Anterior cingulate cortex (tissue), 58 donors: ENCODE measurements at places on chromosomes 6 and 20.

DNA sequence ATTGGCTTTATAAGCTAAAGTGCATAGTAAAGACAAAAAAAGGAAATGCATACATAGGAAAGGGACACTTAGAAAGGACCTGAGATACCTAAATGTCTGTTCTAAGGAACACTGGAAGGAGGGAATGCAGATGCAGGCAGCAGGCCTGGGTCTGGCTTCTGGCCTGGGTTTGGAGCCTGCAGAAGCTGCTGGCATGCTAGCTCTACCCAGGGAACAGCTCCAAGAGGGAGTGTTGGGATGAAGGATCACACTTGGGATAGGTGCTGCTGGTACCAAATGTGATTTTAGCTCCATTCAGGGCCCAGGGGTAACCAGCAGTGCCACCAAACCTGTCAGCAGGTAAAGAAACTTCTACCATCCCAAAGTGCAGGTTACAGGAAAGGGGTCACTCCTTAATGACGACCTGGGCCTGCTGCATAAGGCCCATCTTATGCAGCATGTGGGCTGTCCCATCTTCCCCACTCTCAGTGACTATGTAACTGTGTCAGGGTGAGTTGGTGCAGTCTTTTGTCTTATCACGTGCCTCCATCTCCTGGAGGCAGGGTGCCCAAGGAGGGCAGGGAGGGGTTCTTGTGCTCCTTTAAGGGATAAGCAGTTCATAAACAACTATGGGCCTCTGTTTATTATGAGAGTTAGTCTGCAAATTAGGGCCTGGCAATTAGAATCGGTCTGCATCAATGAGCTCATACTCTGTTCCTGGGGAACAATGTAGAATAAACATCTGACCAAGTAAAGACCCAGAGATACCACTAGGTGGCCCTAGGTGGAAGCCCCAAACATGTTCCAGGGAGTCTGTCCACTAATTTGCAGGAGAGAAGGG lies 26.9 kb downstream of the DDX27 start:
- DNase-seq: no peak

GRCh38 chr6:167393731-167394130 lies 68.8 kb downstream of the TTLL2 start:
- DNase-seq: no peak

- DNase-seq: no peak
Observed at GRCh38 chr6:46104209-46104608, 25.6 kb upstream of the ENPP4 start.

GRCh38 chr6:110317646-110318045 lies 40.5 kb downstream of the METTL24 start:
- no peak for DNase-seq

DNA sequence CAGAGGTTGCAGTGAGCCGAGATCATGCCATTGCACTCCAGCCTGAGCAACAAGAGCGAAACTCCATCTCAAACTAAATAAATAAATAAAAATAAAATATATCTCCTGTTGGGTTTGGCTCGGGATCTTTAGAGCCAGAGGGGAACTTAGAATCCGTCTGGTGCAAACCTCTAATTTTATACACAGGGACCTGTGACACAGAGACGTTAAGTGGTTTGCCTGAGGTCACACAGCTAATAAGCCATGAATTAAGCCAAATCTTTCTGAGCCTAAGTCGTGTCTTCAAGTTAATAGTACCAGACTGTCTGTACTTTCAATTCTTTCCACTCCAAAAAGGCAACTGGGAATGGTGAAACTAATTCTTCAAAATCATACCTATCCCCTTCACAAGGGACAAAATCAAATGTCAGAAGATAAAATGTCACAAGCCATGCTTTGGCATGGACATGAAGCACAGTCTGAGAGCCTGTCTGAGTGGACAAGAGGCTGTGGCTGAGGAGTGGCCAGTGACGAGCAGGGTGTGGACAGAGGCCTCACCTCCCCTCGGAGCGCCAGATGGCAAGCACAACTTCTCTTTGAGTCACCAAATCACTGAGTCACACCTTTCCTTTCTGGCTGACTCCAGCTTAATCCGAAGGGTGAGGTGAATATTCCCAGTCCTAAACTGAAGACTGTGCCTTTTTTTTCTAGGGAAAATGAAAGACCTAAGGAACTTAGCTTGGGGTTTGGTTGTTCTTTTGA lies 177.4 kb downstream of the TFAP2A start:
- no peak for DNase-seq

DNA sequence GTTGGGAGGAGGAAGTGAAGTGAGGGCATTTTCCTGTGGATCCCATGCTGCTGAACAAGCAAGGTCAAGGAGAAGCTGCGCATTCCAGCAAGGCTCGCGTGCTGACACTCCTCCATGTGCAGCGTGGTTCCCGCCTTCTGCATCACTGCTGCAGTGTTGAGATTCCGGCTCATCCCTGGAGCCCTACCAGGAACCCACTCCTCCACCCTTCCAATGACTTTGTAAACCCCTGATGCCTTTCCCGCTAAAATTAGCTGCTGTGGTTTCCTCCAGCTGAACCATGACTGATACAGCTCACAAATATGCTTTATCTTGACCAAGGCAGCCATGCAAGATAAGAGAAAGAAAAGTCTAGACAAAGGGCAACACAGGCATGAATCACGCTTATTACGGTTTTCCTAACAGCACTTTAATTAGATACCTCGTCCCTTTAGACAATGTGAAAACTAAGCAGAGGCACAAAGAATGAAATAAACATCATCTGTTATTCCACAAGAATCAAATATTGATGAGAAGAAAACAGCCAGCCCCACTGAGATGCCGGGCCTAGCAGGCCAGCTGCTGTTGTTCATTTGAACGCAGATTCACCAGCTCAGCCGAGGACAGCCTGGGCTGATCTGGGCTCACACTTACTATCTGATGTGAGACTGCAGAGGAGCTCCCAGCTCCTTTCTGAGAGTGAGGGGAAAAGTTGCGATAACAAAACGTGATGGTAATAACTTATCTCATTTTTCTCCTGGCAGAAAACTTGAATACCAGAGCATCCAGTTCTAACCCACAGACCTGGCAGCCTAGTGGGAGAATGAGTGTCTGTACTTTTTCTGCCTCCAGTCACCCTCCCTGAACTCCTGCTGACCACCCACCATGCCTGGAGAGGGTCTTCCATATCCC lies 14.2 kb upstream of the BNIP5 start:
- no peak for DNase-seq

DNA sequence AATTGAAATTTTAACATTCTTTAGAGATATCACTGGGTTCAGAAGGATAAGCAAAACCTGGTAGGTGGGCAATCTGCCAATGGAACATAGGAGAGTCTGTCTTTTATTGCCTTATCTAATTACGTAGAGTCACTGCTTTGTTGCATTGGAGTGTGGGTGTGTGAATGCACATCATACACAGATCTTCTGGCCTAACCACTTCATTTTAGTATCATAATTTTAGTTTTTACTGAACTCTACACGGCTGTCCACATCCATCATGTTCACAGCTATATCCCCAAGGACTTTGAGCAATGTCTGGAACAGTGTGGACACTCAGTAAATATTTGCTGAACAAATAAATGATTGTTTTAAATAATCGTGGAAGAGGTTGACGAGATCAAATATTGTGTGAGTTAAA lies 104.6 kb upstream of the AKIRIN2 start:
- DNase-seq: no peak

- no peak for DNase-seq
Observed at GRCh38 chr6:145275019-145275418, 460.3 kb downstream of the EPM2A start.

DNA sequence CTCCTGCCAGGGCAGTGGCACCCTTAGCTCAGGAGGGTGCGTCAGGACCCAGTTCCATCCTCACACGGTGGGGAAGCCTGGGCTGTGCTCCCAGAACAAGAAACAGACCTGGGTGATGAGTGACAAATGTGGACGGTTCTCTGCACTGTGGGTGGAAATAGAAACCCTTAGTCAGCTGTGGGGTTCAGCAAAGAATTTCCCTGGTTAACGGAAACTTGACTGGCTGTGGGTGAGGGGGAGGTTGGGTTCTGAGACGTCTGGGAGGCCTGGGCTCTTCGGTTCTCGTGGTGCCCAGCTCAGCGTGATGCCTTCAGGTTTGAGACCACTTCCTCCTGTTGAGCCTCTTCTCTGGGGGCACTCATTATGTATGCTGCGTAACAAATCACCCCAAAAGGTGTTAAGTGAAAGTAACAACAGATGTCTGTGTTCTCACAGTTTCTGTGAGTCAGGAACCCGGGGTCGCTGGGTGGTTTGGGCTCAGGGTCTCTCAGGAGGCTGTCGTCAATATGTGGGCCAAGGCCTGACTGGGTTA lies 53.1 kb upstream of the FAM83D start:
- DNase-seq: no peak

- no peak for DNase-seq
Observed at GRCh38 chr6:23980965-23981364, 145.1 kb upstream of the NRSN1 start.

- DNase-seq: no peak
Observed at GRCh38 chr20:19920381-19921138, 96.6 kb upstream of the NAA20 start.

DNA sequence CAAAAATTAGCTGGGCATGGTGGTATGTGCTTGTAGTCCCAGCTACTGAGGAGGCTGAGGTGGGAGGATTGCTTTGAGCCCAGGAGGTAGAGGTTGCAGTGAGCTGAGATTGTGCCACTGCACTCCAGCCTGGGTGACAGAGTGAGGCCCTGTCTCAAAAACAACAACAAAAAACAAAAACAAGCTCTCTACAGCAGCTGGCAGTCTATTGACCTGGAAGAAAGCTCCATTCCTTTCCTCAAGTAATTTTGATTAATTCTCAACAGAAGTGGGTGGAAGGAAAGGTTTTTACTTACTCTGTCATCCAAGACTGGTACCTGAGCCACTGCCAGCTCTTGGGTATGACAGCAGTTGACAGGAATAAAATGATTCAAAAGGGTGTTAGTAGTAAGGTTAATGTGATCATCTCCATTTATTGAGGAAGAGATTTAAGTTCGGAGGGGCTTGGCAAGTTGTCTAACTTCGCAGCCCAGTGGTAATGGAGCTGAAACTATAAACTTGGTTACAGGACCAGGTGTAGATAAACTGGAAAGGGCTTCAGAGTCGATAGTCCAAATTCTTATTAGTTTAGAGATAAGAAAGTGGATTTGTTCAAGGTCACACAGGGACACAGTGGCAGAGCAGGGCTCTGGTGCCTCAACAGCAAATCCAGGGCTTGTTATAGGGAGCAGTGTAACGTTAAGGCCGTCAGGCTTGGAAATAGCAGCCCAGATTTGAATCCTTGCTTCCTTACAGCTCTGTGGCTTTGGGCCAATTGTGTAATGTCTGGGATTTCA lies 14.8 kb downstream of the SRSF3 start:
- no peak for DNase-seq

DNA sequence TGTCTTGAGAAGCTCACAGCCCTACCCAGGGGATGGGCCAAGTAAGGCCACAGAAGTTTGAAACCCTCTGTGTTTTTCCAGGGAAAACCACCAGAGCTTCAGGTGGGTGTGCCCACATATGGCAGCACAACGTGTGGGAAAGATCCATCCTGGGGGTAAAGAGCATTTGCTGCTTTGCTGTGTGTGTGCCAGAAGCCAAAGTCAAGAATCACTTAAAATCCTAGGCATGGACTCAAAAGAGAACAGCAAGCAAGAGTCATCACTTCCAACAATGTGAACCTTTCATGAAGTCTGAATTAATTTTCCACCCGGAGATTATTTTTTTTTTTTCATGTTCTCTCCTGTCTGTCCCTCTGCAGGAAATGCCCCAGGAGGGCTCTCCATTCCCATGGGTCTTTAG lies 308.2 kb upstream of the SGK1 start:
- DNase-seq: no peak

DNA sequence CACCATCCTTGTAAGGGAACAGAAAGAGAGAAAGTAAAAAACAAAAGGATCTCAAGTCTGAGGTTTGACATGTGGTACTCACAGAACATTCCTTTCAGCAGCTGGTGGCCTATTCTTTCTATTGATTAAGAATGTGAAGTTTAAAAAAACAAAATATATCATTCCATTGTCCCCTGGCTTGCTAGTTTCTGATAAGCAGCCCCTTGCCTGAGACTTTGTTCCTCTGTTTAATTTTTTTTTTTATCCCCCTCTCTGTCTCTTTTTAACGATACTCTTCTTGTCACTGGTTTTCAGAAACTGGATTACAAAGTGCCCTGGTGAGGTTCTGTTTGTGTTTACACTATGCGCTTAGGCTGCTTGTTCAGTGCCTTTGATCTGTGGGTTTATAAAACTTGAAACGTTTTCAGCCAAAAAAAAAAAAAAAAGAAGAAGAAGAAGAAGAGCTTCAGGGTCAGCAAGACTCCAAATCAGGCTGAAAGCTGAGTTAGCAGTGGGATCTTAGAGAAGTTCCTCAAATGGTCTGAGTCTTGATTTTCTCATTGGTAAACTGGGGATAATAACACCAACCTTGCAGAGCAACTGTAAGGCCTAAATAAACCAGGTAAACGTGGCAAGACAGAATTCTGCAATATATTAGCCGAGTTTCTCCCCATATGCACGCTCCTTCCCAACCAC lies 45.1 kb upstream of the SLC22A23 start:
- no peak for DNase-seq

- no peak for DNase-seq
Observed at GRCh38 chr20:53030061-53030460, 57.9 kb downstream of the TSHZ2 start.

DNA sequence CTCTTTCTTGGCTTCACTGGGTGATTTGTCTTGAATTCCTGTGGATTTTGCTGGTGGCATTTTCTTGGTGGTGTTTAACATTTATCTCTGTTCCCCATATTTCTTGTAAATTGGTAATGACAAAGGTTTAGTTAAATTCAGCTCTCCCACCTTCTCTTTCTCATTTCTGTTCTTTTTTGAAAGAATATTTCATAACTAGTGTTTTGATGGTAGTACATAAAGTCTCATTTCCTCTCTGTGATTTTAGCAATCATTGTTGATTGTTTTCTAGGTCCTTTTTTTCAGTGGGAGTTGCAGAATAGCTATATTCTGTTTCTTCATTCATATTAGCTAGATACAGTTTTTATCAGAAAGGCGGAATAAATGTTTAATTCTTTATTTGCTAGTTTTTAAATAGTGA lies 73.1 kb downstream of the QKI start:
- no peak for DNase-seq

DNA sequence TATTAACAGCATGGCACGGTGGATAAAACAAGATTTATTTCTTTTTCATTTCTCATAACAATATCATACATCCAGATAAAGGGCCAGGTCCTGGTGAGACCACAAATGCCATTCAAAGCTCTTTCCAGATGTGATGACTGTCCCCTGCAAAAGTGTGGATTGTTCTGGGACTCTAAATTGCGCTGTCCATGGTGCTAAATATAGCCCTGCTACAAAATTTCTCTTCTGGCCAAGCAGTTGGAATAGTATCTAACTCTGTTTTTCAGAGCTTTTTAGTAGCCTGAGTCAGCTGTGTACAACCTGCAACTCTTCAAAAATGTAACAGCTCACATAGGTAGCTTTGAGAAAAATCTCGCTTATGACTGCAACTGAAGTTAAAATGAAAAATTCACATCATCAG lies 115.8 kb downstream of the MANEA start:
- DNase-seq: no peak

- no peak for DNase-seq
Observed at GRCh38 chr20:437787-438486, 24.4 kb downstream of the TBC1D20 start.
